ENCODE measurements at places on chromosomes 4 and X.

- DNase-seq = no peak
Measured at GRCh38 chrX:25010784-25011588, 4.8 kb downstream of the ARX start.

GRCh38 chrX:2264179-2265030 lies 236.4 kb downstream of the DHRSX start:
- no peak for DNase-seq

GRCh38 chr4:82906469-82906868 lies 5.9 kb downstream of the THAP9 start:
- no peak for DNase-seq

- DNase-seq = no peak
Measured at GRCh38 chr4:23068287-23068686, 375.6 kb downstream of the GBA3 start.

- DNase-seq = no peak
Measured at GRCh38 chr4:162661913-162662312, 498.1 kb upstream of the FSTL5 start.

DNA sequence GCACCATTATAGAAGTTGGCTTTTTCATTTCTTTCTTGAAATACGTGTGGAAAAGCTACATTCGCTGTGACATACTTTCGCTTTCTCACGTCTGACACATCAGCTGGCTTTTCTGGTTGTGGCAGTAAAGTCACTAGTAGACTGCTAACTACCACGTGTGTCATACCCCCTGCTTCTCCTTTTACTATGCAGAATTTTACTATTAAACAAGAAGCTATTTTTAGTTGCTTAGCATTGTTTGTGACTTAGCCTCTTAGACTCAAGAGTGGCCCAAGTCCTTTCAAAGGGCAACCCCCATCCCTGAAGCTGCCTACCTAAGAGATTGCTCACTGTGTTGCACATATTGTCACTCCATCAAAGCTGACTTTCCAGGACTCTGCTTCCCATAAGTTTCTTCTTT lies 2.1 kb upstream of the IL2 start:
- DNase-seq = no peak

GRCh38 chr4:137090951-137091350 lies 441.3 kb downstream of the PCDH18 start:
- no peak for DNase-seq

DNA sequence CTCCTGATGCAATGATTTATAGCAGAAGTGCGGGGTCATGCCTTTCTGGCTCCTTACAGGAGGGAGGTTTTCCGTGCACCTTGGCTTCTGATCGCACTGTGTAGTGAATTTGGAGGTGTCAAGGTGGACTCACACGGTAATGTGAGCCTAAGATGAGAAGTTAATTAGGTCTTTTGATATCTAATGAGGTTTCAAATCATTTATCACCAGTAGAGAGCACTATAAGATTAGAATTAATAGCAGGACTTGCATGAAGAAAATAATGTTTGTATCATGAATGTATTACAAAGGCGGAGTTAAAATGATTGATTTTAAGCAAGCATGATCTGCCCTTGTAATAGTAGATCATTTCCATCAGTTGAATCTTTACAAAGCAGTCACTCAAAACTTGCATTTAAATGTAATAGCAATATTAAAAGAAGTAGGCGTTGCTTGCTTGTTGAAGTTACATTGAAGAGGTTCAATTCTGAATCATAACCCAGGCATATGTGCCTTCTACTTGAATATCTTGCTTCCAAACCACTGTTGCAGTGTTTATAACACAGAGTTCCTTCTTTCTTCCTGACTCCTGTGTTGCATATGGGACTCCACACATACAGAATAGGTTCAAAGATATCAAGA lies 152.1 kb downstream of the FMR1NB start:
- no peak for DNase-seq

GRCh38 chrX:34972206-34972605 lies 29.6 kb downstream of the FAM47B start:
- DNase-seq = no peak

DNA sequence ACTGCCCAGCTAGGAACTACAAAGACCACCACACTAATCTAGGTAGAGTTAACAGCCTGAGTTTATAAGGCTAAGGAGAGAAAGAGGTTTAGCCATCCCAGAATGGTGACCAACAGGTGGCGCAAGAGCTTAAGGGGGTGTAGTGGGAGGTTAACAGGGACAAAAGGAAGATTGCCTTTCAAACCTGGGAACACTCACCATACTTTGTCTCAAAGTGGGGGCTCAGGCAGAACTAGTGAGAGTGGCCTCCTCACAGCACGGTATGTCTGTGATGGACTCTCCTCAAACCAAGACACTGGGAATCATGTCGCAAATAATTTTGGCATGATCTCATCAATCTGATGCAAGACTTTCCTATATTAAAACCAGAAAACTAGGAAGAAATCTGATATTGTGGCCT lies 23.4 kb downstream of the CCNI start:
- DNase-seq = peak; percentile 47

DNA sequence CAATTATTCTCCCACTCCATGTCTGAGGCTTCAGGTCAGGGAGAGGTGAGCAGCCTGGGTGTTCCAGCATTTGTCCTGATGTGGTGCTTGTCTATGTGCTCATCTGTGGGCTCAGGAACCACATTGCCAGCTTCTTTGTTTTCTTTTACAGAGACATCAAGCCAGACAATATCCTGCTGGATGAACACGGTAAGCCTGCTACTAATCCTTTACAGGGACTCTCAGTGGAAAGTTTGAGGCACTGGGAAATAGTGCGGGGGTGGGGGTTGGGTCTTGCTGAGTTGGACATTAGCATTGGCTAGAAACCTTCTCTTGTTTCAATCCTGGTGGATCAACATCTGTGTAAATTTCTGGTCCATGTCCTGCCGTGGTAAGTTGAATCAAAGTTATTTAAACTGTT lies 310.3 kb downstream of the EVC2 start:
- no peak for DNase-seq

GRCh38 chr4:6008092-6008551 lies 10.1 kb downstream of the C4orf50 start:
- DNase-seq = peak; percentile 5

DNA sequence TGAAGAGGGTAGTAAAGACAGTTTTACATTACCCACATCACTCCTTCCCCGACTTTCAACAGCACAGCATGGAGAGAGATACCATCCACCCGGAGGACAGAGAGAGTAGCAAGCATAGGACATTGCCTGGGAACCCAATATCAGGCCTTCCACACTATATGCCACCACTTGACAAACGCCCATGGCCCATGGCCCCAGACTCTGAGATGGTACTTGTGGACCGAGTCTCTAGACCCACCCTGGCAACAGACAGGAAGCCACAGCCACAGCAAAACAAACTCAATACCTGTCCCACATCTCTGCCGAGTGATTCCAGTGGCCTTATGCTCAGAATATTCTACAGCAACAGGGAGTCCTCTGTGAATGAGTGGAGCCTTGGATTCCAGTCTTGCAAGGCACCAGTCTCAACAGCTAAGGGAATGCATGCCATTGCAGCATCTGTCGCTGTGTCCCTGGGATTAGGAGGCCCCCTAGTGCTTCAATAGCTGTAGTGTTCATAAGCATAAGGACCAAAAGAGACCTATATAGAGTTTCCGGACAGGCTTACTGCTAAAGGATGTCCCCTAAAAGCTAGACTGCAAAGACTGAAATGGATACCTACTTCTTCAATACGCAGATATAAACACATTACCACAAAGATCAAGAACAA lies 14.7 kb upstream of the CT55 start:
- peak; percentile 69 for DNase-seq

DNA sequence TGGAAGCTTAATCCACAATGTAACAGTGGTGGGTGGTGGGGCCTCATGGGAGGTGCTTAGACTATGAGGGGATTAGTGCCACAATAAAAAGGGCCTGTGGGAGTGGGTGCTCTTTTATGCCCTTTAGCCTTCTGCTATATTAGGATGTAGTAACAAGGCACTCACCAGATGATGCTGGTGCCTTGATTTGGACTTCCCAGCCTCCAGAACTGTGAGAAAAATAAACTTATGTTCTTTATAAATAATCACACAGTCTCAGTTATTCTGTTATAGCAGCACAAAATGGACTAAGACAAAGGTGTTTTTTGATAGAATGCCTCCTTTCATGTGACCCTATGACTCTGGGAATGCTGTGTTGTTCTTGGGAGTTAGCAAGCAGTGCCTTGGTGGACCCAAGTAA lies 89.8 kb downstream of the STIM2 start:
- DNase-seq = no peak

GRCh38 chr4:163590103-163590502 lies 95.6 kb downstream of the TMA16 start:
- DNase-seq = no peak

GRCh38 chr4:64166365-64166764 lies 242.9 kb downstream of the TECRL start:
- DNase-seq = no peak

- no peak for DNase-seq
Measured at GRCh38 chr4:156593464-156593863, 378.1 kb downstream of the PDGFC start.

- no peak for DNase-seq
Measured at GRCh38 chrX:136768469-136769084, 12.2 kb downstream of the ARHGEF6 start.
